Common myeloid progenitor, CD34-positive (primary cell): ENCODE measurements at places on chromosomes 12 and 14.
A peak's percentile ranks its signal among the peaks of the same experiment; 100 is the strongest.

DNA sequence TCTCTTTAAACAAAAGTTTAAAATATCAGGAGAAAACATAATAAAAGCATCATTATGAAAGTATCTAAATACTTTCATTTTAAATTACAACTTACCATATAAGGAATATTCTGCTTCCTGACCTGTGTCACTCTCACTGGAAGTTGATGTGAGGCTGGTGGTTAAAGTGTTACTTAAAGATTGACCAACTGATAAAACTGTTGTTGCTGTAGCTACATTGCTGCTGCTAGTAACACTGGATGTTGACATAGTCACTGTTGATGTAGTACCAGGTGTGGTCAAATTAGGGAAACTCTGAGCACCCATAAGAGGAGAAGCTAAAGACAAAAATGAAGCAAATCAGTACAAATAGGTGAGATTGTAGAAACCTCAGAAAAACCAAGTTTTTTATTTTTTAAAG is 79.9 kb downstream of the HECTD1 start:
- peak; percentile 32 for DNase-seq

GRCh38 chr14:26339381-26339780 is 258.5 kb downstream of the NOVA1 start:
- DNase-seq, result no peak

- DNase-seq, result no peak
These were observed 29.6 kb upstream of the TBPL2 start for GRCh38 chr14:55470025-55470424.

DNA sequence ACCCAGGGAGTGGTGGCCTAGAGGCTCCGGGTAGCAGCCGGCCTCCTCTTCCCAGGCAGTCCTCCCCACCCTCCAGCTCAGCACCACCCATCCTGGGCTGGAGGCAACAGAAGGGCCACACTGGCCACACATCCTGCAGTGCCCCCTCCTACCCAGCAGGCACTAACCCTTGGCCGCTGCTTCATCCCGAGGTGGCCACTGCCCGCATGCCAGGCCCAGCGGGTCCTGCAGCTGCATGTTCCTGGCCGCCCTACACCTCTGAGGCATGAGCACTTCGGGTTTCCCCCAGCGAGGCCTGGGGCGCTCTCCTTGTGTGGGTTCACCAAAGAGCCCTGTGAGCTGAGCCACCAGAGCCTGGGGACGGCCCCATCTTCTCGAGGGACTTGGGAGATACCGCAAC is 61.4 kb downstream of the CCNK start:
- DNase-seq, result no peak

- no peak for DNase-seq
These were observed 5.8 kb downstream of the NR4A1 start for GRCh38 chr12:52056801-52057637.

DNA sequence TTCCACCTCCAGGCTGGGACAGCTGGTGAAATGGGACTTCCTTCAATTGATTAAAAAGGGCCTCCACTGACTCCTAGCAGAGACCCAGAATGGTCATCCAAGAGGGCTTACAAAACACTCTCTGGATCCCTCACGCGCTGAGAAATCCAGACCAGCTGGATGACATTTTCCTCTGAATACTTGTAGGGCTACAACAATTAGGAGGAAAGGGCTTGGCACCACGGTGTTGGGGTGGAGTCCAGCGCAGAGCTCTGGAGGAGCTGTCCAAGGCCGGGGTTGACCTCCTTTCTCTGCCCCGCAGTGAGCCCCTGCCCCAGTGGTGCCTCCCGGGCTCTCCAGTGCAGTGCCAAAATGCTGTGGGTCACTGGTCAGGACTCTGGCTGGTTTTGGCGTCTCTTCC is 189.0 kb upstream of the CCND2 start:
- DNase-seq, result no peak

DNA sequence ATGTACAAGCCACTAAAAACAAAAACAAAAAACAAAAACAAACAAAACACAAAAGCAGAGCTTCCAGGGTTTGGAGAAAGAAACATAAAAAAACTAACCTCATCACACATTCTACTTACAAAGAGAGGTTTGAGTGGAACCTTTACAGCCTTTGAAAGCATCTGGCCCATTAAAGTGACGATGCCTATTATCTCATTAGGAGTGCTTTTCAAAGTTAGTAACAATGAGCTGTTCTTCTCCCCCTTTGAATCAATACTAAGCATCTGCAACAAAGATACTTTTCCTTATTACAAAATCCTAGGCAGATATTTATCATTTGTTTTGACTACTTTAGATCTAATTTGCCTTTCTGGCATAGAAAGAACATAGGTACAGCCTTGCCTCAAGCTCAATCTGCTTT is 217.3 kb downstream of the PPM1H start:
- DNase-seq, result no peak

GRCh38 chr14:21042918-21043317 is 756 bp downstream of the RNASE7 start:
- peak; percentile 31 for DNase-seq

DNA sequence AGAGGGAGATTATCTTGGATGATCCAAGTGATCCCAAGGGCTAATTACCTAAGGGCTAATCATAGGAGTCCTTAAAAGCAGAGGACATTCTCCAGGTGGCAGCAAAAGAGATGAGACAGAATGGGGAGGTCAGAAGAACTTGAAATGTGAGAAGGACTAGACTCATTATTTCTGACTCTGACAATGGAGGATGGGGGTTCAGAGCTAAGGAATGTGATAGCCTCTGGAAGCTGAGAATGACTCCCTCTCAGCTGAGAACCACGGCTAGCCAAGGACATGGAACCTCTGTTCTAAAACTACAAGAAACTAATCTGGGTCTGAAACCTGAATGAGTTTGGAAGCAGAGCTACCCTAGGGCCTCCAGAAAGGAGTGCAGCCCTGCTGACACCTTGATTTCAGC is 35.6 kb upstream of the ANKS1B start:
- no peak for DNase-seq

DNA sequence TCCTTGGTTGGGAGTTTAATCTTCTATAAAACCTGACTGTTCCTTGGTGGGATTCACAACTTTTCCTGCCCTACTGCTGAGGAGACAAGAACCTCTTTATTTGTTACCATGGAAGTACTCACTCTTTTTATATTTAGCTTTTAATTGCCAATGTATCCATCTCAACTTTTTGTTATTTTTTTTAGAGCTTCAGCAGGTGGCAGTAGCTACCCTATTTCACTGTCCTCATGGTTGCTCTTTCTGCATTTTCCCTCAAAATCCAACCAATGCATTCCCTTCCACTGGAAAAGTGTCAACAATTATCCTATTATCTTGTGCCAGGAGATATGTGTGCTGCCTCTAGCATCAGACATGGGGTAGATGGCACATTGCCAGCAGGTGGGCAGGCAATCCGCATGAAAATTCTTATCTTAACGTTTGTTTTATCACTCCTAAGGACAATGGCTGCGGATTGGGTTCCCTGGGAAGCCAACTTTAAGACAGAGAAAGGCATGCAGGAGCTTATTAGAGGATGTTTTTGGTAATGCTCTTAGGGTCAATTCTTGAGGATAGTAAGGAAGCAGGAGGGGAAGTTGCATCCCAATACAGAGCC is 406.4 kb downstream of the SNAPC1 start:
- DNase-seq, result no peak

- no peak for DNase-seq
These were observed 57.3 kb upstream of the SYNE2 start for GRCh38 chr14:63795532-63795931.

- DNase-seq, result no peak
These were observed 55.8 kb upstream of the CIT start for GRCh38 chr12:119932921-119933320.
